Mesangial cell (primary cell): ENCODE measurements at places on chromosomes 5 and 9. TPM values are rescaled to one million over a fixed set of nuclear protein-coding genes. Genes with fewer than 3 reads are reported as not detected.

Gene HMGCS1
- total RNA-seq, result 37.2 and 38.7 TPM in 2 replicates

Gene CCDC69
- total RNA-seq, result 0.98 and 2.0 TPM in 2 replicates

Gene PCDHA8
- 0.13 TPM in 1 of 2 replicates, not detected in the other for total RNA-seq

Gene SLC31A2
- 4.4 and 8.9 TPM in 2 replicates for total RNA-seq

Gene JAKMIP2
- total RNA-seq, result 0.25 and 0.65 TPM in 2 replicates

Gene OTULIN
- 18.4 and 20.7 TPM in 2 replicates for total RNA-seq

Gene OCLN
- total RNA-seq, result 6.0 and 16.5 TPM in 2 replicates

Gene AOPEP
- total RNA-seq, result 35.2 and 72.8 TPM in 2 replicates

Gene OMD
- not detected in 2 replicates for total RNA-seq
